ENCODE measurements at places on chromosomes 11 and 22.

GRCh38 chr22:43840851-43841250, 21.5 kb downstream of the SULT4A1 start:
- DNase-seq: no peak

GRCh38 chr11:121793291-121793690, 322.7 kb downstream of the BLID start:
- no peak for DNase-seq

GRCh38 chr22:32737811-32738497, 63.6 kb upstream of the TIMP3 start:
- no peak for DNase-seq

- no peak for DNase-seq
Measured at GRCh38 chr11:34653851-34654482, 33.1 kb downstream of the EHF start.

GRCh38 chr22:33476716-33477115, 418.5 kb upstream of the SYN3 start:
- no peak for DNase-seq

GRCh38 chr11:100294748-100295147, 392.3 kb upstream of the ARHGAP42 start:
- no peak for DNase-seq

DNA sequence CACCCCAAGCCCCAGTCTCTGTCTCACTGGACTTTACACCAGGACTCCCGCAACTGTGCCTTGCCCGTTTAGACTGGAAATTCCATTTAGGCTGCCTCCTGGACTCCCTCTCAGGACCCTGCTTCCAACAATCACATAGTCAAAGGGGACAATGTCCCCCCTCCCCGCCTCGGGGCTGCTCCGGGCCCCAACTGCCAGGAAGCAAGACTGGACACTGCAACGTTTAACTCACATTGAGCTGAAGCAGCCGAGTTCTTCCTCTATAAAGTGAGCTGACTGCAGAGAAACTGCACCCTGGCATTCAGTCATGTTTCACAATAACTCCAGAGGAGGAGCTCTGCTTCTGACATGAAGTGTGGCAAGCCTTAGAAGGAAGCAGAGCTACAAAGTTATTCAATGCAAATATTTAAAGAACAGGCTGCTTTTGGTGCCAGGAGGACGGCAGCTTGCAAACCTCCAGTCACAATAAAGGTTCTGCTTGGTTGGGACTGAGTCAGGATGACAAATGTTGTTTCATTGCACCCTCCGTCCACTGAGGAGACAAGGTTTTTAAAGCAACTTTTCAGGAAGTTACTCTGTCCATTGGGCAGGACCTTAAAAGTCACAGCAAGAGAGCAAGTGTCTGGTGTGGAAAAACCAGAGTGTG, 19.9 kb downstream of the PACSIN2 start:
- DNase-seq: no peak

GRCh38 chr11:4095509-4096230, 1.1 kb downstream of the RRM1 start:
- no peak for DNase-seq

DNA sequence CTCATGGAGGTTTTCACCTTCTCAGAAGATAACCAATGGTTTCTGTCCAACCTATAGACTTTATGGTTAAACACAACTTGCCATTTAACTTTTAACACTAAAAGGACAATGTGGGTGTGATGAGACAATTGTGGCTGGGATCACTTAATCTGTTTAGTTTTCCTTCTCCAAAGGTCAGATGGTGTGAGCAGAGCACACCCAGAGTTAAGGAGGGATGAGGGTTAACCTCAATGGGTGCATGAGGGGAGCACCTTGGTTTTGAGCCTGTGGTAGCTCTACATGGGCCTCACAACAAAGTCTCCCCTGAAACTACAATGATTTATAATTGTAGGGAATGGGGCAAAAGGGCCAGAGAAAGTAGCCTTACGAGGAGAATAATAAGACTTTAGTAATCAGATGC, 28.9 kb upstream of the CHRM4 start:
- no peak for DNase-seq

DNA sequence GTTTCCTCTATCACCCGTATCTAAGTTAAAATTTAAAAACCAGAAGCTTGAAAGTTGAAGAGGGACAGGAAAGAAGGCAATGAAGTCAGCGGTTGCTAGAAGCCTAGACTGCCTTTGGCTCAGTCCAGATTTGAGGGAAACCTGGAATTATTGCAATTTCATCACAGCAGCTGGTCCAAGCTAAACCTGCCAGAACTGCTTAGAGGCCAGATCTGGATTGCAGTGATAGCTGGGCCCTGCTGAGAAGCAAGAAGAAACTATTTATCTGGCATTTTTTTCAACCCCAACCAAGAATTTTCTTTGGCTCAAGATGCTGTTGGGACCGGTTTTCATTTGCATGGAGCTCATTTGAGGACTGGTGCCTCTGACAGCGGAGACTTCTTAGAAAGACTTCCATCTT, 121.5 kb upstream of the TEAD1 start:
- no peak for DNase-seq

- no peak for DNase-seq
Measured at GRCh38 chr22:35202376-35202775, 54.9 kb upstream of the HMGXB4 start.

GRCh38 chr22:49544286-49544685, 283.4 kb downstream of the BRD1 start:
- no peak for DNase-seq

GRCh38 chr11:68038226-68038717, 553 bp upstream of the TCIRG1 start:
- no peak for DNase-seq

DNA sequence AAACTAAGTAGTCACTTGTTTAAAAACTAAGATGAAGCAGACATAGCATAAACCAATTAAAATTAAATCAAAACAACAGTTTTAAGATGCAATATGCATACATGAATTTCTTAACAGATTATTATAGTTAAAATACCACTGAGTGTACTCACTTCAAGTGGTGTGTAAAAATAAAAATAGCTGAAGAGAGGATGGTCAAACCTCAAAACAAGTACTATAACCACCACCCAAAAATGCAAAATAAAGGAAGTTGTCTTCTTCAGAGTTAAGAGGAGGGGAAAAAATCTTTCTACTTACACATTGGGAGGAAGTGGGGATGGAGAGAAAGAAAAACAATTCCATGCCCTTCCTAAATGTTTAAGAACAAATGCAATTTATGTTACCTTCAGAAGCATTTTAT, 31.9 kb downstream of the RRAS2 start:
- DNase-seq: no peak

DNA sequence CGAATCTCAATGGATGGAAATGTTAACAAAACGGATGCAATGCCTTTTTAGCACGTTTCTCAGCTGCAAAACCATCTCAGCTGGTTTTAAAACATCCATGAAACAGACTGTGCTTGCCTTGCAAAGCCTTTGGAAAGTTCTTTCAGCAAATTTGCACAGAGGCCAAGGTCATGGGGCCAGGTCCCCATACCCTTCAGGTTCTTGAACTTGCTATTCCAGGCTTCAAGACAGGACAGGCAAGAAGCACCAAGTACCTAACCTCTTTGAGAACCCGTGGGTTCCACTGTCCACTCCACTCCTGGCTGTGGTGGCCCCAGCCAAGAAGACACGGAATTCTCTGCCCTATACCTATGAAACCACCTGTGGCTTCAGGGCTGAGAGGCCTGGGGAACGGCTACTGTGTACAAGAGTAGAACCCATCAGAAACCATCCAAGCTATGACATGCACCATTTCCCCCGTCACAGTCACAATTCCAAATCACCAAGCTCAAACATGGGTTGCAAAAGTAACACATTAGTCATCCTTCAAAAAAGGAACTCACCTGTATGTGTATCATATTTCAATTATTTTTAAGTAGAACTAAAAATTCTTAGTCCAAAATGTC, 17.0 kb downstream of the TNKS1BP1 start:
- DNase-seq: no peak

- no peak for DNase-seq
Measured at GRCh38 chr22:32044913-32045312, 1.9 kb downstream of the SLC5A1 start.

DNA sequence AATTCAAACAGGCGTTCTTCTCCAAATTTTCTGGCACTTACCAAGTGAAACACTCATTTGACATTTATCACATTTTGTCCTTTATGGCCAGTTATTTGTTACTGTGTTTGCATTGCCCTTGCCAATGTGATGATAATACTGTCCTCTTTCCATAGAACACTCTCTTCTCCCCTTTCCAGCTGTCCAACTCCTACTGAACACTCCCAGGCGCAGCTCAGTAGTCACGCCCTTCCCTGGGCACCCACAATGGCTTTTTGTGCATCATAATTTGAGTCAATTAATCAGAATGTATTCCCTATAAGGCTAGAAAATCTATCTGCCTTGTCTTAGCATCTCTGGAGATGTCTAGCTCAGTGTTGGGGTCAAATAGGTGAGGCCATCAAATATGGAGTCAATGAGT, 21.2 kb upstream of the B3GAT1 start:
- no peak for DNase-seq

DNA sequence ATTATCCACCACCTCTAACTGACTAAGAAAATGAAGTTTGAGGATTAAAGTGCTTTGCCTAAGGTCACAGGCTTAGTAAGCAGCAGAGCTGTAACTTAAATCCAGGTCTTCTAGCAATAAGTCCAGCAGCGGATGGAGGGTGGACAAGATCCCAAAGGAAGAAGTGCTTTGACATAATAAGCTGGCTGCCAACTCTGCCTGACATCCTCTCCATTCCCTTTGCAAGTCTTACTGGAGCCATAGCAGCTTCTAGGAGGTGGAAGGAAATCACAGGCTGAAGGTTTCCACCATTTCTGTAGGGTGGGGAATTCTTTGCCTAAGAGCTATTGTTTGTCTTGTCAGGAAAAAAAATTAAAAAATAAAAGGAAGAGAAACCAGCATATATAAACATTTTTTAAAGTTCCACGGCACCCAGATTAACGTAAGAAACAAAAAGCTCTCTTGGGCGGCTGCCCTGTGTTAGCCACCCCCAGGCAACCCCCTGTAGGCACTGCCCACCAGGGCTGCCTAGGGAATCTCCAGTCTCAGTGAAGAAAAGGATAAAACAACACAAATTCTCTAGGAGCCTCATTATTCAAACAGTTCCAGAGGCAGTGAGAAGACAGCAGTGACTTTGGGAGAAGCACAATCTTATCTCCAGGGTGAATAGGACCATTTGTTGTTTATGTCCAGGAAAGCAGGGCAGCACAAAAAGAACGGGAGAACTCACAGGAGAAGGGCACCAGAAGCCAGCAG, 380.8 kb upstream of the CADM1 start:
- no peak for DNase-seq

DNA sequence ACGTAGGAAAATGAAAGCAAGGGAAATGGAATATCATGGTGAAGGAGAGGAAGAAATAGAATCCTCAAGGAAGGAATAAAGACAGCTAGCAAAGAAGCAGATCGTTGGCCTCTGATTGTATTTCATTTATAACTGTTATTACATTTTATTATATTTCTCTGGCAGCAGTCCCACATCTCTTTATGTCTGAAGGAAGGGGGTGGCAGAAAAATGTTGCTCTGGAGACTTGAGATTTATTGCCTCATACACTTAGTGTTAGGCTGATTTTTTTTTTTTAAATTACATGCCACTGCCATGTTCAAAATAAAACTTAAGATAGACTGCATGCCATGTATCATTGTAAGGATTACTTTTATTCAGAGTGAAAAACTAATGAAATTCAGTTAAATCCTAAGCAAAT, 971.7 kb upstream of the CHORDC1 start:
- no peak for DNase-seq

GRCh38 chr11:134266841-134267251, 9.3 kb upstream of the GLB1L3 start:
- no peak for DNase-seq

- no peak for DNase-seq
Measured at GRCh38 chr11:313787-314553, at the start of gene IFITM1. Gene IFITM1 (plus strand): TSS chr11:314040. CDS start chr11:314171, 131 bp downstream.

DNA sequence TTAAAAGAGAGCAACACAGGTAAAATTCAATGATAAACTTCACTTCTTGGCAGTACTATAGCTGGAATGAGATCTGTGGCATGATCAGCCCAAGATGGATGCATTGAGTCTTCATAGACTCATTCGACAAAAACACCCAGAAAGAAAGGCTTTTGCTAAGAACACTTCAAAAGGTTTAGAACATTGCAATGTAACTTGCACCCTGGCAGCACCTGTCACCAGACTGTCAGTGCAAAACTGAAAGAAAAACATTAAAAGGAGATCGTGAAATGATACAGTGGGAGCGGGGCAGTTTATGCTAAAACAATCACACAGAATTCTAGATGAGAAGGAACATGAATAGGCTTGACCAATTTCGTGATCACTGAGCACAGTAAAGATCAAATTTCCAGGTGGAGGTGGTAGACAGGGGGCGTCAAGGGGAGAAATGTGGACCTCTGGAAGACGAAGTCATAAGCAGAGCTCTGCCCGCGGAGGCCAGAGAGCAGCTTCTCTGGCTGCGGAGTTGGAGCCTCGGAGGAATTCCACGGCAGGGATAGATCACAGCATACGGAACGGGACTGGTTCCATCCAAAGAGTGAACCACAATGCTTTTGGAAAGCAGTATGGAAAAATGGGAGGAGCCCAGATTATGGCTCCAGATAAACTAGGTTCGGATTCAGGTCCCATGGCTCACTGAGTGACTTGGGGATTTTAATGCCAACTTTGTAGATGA, 11.9 kb downstream of the VSIG10L2 start:
- no peak for DNase-seq

DNA sequence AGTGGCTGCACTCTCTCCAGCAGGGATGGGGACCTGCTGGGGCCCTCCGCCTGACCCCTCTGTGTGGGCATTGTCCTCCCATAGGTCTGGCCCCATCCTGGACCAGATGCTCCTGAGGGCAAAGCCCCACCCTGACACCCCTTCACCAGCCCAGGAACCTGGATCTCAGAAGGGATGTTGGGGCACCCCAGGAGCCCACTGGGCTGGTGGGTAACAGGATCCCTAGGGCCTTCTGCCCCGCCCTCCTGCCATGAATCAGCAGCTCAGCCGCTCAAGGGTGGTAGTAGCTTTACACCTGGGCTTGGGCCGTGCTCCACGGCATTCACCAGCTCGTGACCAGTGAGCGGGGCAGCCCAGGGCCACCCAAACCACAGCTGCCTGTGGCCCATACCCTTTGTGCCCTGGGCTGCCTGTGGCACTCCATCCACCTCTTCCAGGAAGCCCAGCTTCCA, 1.0 kb upstream of the MAPK12 start:
- DNase-seq: no peak

DNA sequence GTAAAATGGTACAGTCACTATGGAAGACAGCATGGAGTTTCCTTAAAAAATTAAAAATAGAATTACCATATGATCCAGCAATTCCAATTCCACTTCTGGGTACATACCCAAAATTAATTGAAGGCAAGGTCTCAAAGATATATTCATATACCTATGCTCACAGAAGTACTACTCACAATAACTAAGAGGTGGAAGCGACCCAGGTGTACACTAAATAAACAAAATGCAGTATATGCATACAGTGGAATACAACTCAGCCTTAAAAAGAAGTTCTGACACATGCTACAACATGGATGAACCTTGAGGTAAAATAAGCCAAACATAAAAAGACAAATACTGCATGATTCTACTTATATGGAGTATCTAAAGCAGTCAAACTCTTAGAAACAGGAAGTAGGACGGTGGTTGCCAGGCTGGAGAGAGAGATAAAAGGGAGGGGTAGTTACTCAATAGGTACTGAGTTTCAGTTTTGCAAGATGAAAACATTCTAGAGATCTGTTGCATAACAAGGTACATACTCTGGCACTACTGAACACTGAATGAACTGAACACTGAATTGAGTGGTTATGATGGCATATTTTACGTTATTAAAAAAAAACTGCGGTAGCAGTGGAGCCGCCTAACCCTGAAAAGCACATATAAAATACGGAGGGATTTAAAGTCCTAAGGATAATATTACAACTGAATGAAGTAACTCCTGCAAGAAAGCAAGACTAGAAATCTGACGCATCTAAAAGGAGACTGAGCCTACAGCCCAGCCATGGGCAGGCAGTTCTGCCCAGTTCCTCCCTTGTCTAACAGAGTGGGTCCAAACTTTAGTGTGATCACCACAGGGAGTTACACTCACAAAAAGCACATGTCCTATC, 12.8 kb downstream of the DGCR2 start:
- no peak for DNase-seq

All from stimulated activated CD8-positive, alpha-beta memory T cell treated with anti-CD3 and anti-CD28 coated beads, Interleukin-4, amount 100 ng/mL, for 1 hour (primary cell).